Stimulated activated CD4-positive, alpha-beta T cell treated with anti-CD3 and anti-CD28 coated beads, Interleukin-2, amount 100 ng/mL, for 24 hours (primary cell): ENCODE measurements at places on chromosomes 7 and 10.

GRCh38 chr10:100826983-100827818, 81.8 kb downstream of the PAX2 start:
- peak; percentile 32 for DNase-seq

GRCh38 chr10:25508112-25508815, 333.5 kb downstream of the GPR158 start:
- no peak for DNase-seq

DNA sequence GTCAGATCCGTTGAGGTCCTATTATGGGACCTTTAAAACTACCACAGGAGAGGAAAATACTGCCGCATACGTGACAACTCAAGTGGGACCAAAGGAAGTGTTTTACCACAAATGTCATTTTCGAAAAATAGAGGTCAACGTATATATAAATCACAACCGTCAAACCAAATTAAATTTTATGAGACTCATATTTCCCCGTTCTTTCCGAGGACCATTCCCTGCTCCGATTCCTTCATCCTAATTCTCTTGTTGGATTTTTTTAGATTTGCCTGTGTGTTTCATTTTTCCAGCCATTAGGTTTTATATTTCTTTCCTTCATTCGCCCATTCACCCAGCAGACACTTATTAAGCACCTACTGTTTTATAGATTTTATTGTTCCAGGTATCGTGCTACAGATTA, 583.9 kb upstream of the FOXK1 start:
- no peak for DNase-seq

DNA sequence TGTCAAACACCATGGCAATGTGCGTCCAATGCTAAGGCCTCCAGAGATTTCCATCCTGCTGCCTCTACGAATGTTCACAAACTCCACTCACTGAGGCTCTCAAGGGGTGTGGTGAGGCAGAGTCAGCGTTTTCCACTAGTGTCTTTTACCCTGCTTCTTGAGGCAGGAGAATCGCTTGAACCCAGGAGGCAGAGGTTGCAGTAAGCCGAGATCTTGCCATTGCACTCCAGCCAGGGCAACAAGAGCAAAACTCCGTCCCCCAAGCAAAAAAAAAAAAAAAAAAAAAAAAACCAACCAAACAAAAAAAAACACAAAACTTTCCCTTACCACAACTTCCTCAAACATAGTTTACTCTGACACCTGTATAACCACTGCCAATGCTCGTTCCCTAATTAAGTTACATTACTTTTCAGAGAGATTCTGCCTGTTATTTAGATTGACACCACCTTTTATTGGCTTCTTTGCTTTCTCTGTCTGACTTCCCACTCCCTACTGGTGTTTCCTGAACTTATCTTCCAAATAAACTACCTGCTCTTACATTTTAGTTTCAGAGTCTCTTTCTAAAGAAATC, 102.1 kb upstream of the ZNF746 start:
- no peak for DNase-seq

DNA sequence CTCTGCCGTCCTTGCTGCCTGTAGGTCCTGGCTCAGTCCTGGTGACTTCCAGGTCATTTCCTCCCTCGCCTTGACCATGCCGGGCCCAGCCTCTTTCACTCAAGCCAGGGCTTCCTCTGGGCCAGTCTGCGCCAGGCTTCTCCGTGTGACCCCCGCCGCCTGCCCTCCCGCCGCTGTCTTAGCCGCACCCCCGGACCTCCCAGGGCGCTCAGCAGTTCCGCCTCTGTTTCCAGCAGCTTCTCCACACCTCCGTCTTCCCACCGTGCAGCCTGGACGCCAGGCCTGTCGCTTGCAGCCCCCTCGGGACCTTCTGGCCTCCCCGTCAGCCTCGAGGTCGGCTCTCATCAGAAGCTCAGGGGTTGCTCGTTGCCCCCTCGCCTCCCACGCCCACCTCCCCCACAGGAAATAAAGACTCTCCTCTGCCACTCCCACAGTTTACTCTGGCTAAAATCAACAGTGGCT, 123.0 kb upstream of the FZD8 start:
- DNase-seq: no peak

- DNase-seq: no peak
Measured at GRCh38 chr7:50477640-50478039, 27.5 kb upstream of the FIGNL1 start.

GRCh38 chr10:69069090-69070042, 18.5 kb upstream of the SRGN start:
- DNase-seq: no peak

DNA sequence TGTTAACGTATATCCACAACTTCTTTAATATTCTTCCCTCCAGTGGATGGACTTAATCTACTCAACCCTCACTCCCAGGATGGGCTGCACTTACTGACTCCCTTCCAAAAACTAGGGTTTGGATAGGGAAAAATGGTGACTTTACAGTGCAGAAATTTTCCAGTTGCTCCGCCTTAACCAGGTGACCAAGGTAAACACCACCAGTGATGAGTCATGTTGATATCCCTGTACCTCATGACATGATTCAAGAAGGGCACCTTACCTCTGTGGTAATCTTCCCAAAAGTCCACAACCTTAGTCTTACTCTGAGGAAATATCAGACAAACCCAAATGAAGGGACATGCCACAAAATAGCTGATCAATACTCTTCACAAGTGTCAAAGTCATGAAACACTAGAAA, 3.5 kb upstream of the GSTK1 start:
- no peak for DNase-seq

- no peak for DNase-seq
Measured at GRCh38 chr10:33975481-33975880, 641.0 kb upstream of the NRP1 start.

DNA sequence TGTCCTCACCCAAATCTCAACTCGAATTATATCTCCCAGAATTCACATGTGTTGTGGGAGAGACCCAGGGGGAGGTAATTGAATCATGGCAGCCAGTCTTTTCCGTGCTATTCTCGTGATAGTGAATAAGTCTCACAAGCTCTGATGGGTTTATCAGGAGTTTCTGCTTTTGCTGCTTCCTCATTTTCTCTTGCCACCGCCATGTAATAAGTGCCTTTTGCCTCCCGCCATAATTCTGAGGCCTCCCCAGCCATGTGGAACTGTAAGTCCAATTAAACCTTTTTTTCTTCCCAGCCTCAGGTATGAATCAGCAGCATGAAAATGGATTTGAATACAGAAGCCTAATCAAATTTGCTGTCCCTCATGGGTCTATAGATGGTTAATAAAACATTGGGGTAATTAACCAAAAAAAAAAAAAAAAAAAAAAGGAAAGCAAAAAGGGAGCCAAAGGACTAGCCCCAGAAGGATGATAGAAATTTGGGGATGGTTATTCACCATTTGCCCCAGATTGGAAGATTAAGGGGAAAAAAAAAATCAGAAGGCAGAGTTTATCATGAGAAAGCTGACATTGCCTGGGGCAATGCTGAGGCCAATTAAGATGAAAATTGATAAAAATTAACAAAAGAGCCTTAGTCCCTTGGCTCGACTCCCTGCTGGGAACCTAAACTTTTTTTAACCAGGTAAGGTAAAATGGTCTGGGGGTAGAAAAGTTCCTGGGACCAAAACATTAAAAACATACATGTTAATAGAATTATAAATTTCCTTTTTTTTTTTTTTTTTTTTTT, 27.6 kb downstream of the AVL9 start:
- no peak for DNase-seq

DNA sequence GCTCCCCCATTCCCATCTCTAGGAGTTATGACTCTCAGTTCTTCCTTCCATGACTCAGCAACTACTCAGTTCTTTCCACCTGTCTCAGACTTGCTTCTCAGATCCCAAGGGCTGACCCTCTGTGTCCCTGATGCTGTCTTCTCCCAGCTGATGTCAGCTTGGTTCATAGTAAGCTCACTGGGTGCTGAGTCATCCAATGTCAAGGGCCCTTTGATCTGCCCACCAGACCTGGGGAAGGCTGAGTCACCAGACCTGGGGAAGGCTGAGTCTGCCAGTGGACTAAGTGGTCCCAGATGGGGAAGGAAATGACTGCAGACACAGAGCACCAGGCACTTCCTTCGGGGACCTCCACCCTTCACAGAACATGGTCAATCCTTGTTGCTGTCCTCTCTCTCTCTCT, 76.1 kb upstream of the ZEB1 start:
- peak; percentile 68 for DNase-seq

GRCh38 chr10:50422259-50422658, 170.9 kb upstream of the ASAH2 start:
- DNase-seq: no peak

- DNase-seq: no peak
Measured at GRCh38 chr10:45375101-45375500, 1.1 kb downstream of the ALOX5 start.

GRCh38 chr10:47388879-47389278, 4.8 kb upstream of the ZNF488 start:
- no peak for DNase-seq

- DNase-seq: no peak
Measured at GRCh38 chr7:7416031-7416858, 119.4 kb downstream of the COL28A1 start.

DNA sequence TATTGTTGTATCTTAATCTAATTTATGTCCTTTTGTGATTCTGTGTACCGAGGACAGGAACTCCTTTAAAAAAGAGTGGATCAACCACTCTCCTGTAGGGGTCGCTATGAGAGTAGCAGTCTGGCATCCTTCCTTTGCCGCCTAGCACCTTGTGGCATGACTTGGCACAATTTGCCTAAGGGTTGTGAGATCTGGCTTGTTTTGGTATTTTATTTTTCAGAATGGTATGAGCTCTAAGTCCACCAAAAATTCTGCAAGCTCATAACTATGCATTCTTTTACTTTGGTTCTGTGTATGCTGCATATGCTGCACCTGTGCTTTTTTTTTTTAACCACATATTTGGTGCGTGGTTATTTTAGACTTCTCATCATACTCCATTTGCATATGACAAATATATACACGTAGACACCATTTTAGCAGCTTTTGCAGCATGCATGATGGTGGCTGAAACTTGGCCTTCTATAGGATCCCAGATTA, 112.8 kb downstream of the CDK14 start:
- no peak for DNase-seq

DNA sequence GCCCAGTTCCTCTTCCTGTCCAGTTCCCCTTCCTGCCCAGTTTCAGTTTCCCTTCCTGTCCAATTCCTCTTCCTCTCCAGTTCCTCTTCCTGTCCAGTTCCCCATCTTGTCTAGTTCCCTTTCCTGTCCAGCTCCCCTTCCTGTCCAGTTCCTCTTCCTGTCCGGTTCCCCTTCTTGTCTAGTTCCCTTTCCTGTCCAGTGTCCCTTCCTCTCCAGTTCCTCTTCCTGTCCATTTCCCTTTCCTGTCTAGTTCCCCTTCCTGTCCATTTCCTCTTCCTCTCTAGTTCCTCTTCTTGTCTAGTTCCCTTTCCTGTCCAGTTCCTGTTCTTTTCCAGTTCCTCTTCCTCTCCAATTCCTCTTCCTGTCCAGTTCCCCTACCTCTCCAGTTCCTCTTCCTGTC, 68.1 kb upstream of the ADCY1 start:
- no peak for DNase-seq

DNA sequence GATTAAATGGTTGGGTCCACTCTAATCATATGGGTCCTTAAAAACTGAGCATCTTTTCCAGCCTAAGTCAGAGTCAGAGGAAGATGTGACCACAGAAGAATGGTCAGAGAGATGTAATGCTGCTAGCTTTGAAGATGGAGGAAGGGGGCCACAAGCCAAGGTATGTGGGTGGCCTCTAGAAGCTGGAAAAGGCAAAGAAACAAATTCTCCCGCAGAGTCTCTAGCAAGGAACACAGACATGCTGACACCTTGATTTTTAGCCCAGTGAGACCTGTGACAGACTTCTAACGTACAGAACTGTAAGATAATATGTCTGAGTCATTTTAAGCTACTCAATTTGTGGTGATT, 1.5 kb upstream of the EXOC6 start:
- no peak for DNase-seq

GRCh38 chr7:4191525-4191924, 490.6 kb upstream of the FOXK1 start:
- no peak for DNase-seq

GRCh38 chr10:18222866-18223265, 82.6 kb downstream of the CACNB2 start:
- no peak for DNase-seq

GRCh38 chr7:127738859-127739258, 86.9 kb downstream of the SND1 start:
- no peak for DNase-seq

DNA sequence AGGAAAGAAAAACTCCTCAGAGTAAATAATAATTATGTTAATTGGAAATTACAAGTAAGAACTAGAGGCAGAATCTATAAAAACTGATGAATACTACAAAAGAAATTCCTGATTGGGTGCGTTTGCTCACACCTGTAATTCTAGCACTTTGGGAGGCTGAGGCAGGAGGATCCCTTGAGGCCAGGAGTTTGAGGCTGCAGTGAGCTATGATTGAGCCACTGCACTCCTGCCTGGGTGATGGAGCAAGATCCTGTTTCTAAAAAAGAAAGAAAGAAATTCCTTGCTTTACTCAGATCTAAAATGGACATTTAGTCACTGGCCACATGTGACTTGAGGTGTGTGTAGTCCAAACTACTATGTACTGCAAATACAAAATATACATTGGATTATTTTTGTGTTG, 42.0 kb downstream of the MCU start:
- DNase-seq: no peak

GRCh38 chr7:70763961-70764691, 367.8 kb upstream of the GALNT17 start:
- peak; percentile 8 for DNase-seq

- DNase-seq: no peak
Measured at GRCh38 chr7:102132209-102132752, 154.4 kb upstream of the SH2B2 start.

- no peak for DNase-seq
Measured at GRCh38 chr7:134731616-134732015, 47.8 kb upstream of the CALD1 start.

GRCh38 chr7:129462420-129462819, 28.2 kb downstream of the STRIP2 start:
- DNase-seq: no peak

DNA sequence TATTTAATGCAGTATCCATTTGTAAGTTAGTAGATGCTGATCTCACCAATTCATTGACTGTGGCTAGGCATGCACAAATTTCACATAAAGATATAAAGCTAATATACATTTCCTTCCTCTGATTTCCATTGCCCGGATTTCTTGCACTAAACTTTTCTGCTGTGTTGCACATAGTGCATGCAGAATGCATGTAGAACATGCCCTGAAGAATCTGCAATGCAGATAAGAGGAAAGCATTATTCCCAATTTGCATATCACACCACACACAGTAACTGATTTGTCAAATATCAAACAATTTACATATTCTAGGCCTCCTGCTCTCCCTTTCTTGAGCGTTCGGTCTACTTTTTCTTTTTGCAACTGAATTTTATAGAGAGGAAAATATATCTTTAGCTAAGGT, 124.2 kb downstream of the LRRTM3 start:
- no peak for DNase-seq

DNA sequence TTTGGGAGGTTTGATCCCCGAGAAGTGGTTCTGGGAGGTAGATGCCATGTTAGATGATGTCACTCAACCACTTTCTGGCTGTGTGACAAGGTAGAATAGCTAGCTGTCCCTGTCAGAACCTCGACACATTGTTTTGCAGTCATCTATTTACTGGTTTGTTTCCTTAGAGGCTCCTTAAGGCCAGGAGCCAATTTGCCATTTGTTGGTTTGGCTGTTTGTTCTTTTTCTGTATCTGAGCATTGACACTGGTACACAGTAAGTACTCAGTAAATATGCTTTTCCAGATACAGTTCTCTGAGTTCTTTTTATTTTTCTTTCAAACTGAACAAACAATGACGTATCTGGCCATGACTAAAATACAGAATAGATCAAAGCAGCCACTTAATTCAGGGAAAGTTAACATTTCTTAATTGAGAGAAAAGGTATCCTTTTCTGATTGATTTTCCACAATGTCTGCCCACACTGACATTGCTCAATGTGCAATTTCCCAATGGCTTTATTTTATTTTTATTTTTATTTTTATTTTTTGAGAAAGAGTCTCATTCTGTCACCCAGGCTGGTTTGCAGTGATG, 121.6 kb downstream of the SPAG6 start:
- DNase-seq: no peak
